ENCODE measurements at places on chromosomes 3 and 15. TPM values are rescaled to one million over a fixed set of nuclear protein-coding genes. Genes with fewer than 3 reads are reported as not detected.

DNA sequence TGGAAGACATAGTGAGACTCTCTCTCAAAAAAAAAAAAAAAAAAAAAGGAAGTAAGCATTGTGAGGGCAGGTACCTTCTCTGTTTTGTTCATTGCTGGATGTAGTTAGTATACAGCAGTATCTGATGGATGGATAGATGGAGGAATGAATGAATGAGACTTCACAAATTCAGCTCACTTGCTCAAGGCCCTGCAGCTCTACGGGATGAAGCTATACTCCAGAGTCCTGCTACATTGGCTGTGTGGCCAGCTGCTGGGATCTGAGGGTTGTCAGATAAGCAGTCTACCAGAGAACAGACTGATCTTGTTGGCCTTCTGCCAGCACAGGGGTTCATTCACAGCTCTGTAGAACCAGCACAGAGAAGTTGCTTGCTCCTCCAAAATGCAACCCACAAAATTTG lies 35.0 kb downstream of the MLH1 start:
- DNase-seq: no peak
- H3K4me3 ChIP-seq: no peak overlapping the region
- H3K4me1 ChIP-seq: no peaks in the 10 kb centered on the region

DNA sequence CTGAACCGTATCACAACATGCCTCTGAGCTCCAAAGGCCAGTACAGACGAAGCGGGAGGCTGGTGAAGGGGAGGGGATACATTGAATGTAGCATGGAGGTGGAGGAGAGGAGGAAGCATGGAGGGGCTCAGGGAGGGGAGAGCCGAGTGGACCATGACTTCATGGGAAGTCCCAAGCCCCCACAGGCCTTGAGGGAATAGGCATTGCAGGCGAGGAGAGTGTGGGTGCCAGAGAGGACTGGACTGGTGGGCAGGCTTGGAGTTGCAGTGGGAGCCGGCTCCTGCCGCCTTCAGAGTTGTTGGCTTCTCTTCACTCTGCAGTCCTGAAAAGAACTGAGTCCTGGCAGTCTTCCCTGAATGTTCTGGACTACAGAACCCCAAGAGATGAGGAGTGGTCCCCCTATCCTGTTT lies 3.3 kb upstream of the RNU6-1 start:
- DNase-seq: no peak
- no peaks in the 10 kb centered on the region for H3K4me1 ChIP-seq
- no peaks in the 10 kb centered on the region for H3K36me3 ChIP-seq

DNA sequence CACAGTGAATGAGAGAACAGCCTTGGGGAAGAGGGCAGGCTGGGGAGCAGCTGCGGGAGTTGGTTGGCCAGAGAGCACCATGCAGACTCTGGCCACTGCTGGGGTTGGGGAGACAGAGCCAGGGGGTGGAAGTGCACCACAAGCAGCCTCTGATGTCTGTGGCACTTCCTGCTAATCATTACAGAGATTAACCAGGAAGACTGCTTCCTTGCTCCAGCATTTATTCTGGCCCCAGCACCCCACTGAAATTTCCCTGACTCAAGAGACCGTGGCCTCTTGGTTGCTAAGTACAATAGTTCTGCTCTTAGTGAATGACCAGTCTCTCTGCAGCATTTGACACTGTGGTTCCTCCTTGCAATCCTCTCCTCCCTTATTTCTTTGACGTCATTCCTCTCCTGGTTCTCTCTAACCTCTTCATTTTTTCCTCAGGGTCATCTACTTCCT lies 266.2 kb upstream of the ROPN1 start:
- no peak for DNase-seq
- no peaks in the 10 kb centered on the region for H3K27me3 ChIP-seq
- H3K4me1 ChIP-seq: no peaks in the 10 kb centered on the region
- H3K36me3 ChIP-seq: no peaks in the 10 kb centered on the region
- H3K27ac ChIP-seq: no peak overlapping the region

GRCh38 chr3:194775731-194776130 lies 90.0 kb downstream of the FAM43A start:
- H3K27me3 ChIP-seq: no peaks in the 10 kb centered on the region
- DNase-seq: no peak
- no peaks in the 10 kb centered on the region for H3K36me3 ChIP-seq

- DNase-seq: no peak
- no peaks in the 10 kb centered on the region for H3K4me1 ChIP-seq
- H3K27me3 ChIP-seq: no peaks in the 10 kb centered on the region
Observed at GRCh38 chr15:67885861-67886260, 46.0 kb upstream of the RNU6-1 start.

DNA sequence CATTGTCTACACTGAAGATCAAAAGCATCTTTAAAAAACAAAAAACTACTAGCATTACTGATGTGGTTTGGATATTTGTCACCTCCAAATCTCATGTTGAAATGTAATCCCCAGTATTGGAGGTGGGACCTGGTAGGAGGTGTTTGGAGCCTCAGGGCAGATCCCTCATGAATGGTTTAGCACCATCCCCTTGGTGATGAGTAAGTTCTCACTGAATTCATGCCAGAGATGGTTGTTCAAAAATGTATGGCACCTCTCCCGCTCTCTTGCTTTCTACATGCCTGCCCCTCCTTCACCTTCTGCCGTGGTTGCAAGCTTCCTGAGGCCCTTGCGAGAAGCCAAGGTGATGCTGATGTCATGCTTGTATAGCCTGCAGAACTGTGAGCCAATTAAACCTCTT lies 136.6 kb upstream of the FHIT start:
- no peaks in the 10 kb centered on the region for H3K27me3 ChIP-seq
- no peaks in the 10 kb centered on the region for H3K36me3 ChIP-seq
- no peak for DNase-seq
- no peaks in the 10 kb centered on the region for H3K4me1 ChIP-seq
- no peak overlapping the region for H3K27ac ChIP-seq

GRCh38 chr3:52372822-52373504 lies 56.8 kb downstream of the DNAH1 start:
- no peaks in the 10 kb centered on the region for H3K36me3 ChIP-seq
- no peak overlapping the region for H3K27ac ChIP-seq
- no peaks in the 10 kb centered on the region for H3K27me3 ChIP-seq
- H3K4me3 ChIP-seq: peak overlapping the region; percentile 22
- no peak for DNase-seq

- DNase-seq: no peak
- H3K27me3 ChIP-seq: no peaks in the 10 kb centered on the region
- H3K36me3 ChIP-seq: no peaks in the 10 kb centered on the region
- no peaks in the 10 kb centered on the region for H3K4me1 ChIP-seq
Observed at GRCh38 chr3:140903196-140903595, 38.4 kb upstream of the SLC25A36 start.

DNA sequence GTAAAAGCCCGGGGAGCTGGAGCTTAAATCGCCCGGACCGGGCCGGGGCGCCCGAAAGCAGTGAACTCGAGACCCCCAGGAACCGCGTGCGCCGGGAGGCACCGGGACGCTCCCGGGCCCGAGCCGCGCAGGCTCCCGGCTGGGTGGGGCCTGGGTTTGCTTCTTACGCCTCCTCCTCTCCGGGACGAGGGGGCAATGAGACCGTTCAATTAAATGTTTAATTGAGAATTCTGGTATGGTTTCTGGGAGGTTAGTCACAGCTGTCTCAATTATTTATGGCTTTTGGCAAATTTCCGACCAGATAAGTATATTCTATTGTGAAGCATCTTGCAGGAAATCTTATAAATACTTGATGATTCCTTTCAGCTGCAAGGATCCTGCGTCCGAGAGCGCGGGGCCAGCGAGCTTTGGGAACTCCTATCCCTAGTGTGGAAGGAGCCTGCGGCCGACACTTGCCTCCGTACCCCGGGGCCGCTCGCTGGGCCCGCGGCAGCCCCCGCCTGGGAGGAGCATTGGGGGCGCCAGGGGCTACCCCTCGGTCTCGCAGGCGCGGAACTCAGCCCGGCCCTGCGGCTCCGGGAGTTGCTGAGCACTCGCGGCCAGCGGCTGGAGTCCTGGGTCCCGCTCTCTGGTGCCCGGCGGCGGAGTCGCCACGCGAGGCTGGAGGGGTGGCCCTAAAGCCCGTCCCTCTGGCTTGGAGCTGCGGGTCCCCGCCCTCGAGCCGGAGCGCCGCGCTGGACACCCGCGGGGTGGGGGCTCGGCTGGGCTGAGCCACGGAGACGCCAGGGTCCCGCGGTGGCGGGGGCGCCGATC lies 10.3 kb downstream of the ISL2 start:
- H3K27ac ChIP-seq: no peak overlapping the region
- H3K36me3 ChIP-seq: no peaks in the 10 kb centered on the region
- H3K4me1 ChIP-seq: peaks cover 16% of the 10 kb centered on the region
- peaks cover 17% of the 10 kb centered on the region for H3K27me3 ChIP-seq
- no peak for DNase-seq
- H3K4me3 ChIP-seq: peak overlapping the region; percentile 36

DNA sequence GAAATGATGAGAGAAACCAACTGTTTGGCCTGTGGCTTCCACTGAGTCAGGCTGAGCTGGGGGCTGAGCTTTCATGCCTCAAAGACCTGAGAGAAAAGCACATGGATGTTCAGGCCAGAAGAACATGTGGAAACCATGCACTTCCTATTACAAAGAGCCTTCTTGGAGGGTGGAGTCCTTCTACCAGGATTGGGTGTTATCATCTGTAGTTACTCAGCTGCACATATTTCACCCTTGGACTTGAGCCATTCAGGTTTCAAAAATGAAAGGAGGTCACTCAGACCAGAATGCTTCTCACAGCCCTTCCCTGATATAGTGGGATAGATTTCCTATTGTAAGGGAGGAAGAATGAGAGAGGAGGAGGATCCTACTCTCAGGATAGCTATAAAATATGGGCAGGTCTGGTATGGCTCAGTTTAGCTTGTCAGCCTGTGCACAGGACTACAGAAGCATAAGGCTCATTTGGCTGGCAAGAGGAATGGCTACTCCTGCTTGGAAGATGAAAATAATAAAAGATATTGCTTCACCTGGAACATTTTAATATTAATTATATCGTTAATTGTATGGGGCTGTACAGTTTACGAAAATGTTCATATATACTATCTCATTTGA lies 173.6 kb upstream of the TMC3 start:
- H3K4me1 ChIP-seq: no peaks in the 10 kb centered on the region
- DNase-seq: no peak
- no peaks in the 10 kb centered on the region for H3K27me3 ChIP-seq
- H3K4me3 ChIP-seq: no peak overlapping the region

CCR3 gene
- not detected for total RNA-seq

SLC35G2 gene
- 9.3 TPM for total RNA-seq

CHST13 gene
- not detected for total RNA-seq
